ENCODE measurements at places on chromosomes 4 and X.

- DNase-seq, result no peak
Observed at GRCh38 chrX:34656842-34657725, at the start of gene TMEM47. TSS of gene TMEM47 (minus strand) at chrX:34657285. CDS start at chrX:34657029, 256 bp downstream.

- DNase-seq, result no peak
Observed at GRCh38 chr4:176034499-176034898, 31.1 kb upstream of the WDR17 start.

DNA sequence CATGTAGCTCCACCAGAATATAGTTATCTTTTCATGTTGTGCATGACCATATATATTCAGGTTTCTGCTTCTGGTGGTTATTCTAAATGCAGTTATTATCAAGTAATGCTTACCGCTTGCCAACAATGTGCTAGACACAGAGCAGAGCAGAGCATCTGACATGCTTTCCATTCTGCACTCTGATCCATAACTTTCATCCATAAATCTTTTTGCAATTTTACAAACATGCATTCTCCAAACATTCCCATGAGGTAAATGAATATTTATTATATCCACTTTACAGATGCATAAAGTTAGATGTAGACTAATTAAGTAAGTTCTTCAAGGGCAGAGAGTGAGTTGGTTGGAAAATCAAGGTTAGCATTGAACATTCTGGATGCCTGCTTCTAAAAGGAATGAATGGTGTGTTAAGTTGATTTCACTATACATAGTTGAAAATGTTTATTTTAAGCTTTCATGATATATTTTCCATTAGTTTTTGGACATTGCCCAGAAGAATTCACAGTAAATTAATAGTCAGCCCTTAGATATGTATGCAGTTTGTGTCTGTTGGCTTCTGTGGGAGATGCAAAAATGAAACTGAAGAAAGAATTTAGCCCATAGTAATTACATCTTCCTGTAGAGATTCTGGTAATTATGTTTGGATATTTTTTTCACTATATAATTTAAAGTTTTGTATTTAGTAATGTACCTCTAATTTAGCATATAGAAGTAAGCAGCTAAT, 867.8 kb downstream of the CCSER1 start:
- no peak for DNase-seq

- DNase-seq, result no peak
Observed at GRCh38 chrX:38893441-38893840, 92.2 kb downstream of the MID1IP1 start.

DNA sequence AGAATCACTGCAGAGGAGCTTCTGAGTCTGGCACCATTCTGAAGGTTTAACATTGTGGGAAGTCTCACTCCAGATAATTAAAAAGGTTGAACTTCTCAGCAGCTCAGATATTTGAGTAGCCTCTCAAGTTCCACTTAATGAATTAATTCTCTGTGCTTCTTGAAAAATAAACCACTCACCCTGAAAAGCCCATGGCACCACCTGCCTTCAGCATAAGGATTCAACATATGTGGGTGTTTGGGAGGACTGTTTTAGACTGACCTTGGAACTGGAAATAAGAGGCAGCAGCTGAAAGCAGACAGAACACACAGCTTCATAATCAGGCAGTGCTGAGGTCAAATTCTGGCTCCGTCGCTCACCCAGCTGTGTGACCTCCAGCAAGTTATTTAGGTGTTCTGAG, 100.6 kb downstream of the KCNIP4 start:
- DNase-seq, result no peak

DNA sequence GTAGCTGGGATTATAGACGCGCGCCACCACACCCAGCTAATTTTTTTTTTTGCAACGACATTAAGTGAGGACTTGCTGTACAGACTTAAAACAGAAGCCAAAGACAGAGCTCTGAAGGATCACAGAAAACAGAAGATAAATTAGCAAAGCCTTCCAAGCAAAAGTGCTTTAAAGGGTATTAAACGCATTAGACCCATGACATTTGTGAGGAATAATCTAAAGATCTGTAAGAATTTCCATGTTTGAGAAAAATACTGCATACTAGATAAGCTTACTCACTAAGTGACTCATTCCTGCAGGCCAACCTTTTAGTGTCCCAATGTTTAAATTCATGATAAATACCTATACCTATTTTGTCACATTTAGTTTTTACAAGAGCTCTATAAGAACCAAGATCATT, 27.4 kb downstream of the SMARCA1 start:
- DNase-seq, result no peak

All from CMK (cell line).